ENCODE measurements at places on chromosomes 2 and 18.
A peak's percentile ranks its signal among the peaks of the same experiment; 100 is the strongest.

DNA sequence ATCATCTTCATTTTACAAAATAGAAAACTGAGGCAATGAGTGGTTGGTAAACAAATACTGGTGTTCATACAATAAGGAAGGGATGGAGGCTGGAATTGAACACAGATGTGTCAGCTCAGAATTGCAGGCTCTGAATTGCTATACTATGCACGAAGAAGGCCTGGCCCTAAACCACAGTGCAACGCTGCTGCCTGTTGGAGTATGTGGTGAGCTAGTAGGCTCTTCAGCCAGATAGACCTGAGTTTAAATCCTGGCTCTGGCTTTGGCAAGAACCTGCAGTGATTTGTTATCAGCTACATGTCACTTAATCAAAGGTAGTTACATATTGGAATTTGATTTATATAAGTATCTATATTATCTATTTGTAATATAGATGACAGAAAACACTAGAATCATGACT, 1602.4 kb upstream of the CELF4 start:
- no peak for DNase-seq

GRCh38 chr2:37795938-37796337, 124.5 kb upstream of the CDC42EP3 start:
- DNase-seq: no peak

DNA sequence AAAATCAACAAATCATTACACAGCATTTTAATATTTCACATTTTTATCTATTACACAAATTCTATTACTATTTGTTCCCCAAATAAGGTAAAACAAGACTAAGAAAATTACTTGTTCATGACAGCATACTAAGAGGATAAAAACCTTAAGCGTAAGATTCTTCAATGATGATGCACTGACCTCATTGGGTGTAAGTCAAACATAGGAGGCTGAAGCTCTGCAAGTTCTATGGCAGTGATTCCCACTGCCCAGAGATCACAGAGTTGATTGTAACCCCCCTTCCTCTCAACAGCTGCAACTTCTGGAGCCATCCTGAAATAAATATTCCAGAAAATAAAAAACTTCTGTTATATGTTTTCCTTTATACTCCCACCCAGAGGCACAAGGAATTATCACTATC, 82.2 kb upstream of the CDKL4 start:
- no peak for DNase-seq

DNA sequence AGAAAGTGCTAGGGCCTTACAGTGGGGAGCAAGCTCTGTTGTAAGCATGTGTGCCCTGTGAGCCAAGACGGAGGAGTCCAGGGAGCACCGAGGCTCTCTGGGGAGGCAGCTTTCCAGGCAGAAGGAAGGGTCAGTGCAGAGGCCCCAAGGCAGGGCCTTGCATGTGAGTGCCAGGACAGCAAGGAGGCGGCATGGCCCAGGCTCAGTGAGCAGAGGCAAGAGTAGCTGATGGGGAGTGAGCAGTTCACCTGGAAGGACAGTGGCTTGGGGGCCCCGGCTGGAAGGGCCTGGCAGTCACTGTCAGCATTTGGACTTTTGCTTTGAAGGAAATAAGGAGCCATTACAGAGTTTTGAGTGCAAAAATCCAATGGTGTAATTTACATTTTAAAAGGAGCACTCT, 223.8 kb upstream of the RAB12 start:
- DNase-seq: no peak

DNA sequence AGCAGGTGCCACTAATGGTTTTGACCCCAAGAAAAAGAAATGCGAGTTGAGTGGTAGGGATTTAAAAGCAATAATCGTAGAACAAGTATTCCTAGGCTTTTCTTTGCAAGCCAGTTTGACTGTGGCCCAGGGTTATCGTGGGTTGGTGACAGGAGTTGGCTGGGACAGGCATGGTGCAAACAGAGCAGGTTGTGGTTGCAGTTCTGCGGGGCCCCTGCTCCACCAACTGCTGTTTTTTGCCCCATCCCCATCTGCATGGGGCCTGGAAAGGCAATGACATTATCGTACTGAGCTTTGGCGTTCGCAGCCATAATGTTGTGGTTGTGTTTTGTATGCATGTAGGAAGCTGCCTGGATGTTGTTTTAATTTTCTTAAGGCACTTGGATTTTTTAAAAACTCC, 274.0 kb downstream of the TSN start:
- DNase-seq: no peak

DNA sequence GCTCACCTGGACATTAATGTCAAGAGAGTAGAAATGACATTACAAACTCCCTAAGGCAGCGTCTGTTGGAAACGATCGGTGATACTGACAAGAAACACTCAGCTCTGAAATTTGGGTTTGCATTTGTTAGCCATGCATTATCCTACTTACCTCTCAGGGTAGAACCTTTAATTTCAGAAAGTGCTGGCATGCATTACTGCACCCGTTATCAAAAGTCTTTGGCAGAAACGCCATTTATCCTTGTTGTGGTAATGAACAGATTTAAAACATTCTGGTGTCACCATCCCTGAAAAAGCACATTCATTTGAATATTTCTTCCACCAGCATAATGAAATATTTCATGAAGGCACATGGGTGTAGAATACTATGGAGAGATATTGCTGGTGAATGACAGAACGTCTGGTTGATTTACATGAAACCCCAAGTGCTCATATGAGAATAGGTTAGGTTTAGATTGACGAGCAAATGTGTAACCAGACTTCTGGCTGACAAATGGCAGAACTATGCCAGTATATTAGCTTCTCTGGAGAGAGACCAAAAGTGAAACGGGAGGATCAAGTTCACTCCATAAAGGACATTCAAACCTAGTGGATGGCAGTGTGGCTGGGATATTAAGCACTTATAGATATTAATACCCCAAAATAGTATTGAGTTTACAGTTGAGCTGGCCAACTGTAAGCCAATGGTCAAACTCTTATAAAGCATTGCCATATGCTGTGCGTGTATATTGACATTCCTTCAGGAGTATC, 53.5 kb upstream of the ITGB6 start:
- no peak for DNase-seq

GRCh38 chr18:5582076-5582475, 38.3 kb upstream of the EPB41L3 start:
- no peak for DNase-seq

GRCh38 chr2:28175028-28175427, 217.6 kb upstream of the FOSL2 start:
- DNase-seq: no peak

GRCh38 chr2:20071397-20072383, 20.3 kb upstream of the LAPTM4A start:
- no peak for DNase-seq

DNA sequence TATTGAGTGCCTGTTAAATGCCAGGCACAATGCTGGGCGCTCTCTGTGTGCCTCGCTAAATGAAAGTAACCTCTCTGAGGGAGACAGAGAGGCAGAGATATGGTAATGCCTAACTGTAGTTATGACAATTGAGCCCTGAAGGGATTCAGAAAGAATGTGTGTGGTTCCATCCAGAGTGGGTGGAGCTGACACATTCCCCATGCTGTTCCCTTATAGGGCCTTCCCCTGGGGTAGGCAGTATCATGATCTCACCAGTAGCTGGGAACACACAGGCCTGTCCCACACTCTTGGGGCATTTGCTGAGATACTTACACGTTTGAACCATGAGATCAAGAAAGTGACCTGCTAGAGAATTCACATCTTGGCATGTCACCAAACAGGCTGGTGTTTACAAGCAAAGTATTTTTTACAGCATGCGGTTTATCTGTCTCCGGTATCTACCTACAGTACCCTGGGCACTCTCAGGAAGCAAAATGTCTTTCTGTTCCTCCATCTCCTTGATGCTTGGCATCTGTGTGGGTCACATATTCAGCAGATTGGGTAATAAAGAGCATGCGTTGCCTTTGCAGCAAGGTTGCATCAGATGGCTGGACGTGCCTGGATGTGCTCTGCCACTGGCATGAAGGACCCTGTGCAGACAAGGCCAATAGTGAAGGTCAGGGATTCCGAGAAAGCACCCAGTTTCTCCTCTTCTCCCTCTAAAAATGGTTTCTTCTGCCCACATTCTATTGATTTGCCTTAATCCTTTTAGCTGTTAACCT, 9.4 kb downstream of the CTIF start:
- DNase-seq: no peak

GRCh38 chr2:120192280-120192679, 30.9 kb downstream of the TMEM185B start:
- no peak for DNase-seq

- DNase-seq: no peak
Observed at GRCh38 chr2:45009928-45010701, 863 bp upstream of the SIX2 start.

- DNase-seq: no peak
Observed at GRCh38 chr18:37179384-37179783, 350.5 kb downstream of the KIAA1328 start.

- no peak for DNase-seq
Observed at GRCh38 chr2:195610717-195611116, 46.3 kb upstream of the SLC39A10 start.

DNA sequence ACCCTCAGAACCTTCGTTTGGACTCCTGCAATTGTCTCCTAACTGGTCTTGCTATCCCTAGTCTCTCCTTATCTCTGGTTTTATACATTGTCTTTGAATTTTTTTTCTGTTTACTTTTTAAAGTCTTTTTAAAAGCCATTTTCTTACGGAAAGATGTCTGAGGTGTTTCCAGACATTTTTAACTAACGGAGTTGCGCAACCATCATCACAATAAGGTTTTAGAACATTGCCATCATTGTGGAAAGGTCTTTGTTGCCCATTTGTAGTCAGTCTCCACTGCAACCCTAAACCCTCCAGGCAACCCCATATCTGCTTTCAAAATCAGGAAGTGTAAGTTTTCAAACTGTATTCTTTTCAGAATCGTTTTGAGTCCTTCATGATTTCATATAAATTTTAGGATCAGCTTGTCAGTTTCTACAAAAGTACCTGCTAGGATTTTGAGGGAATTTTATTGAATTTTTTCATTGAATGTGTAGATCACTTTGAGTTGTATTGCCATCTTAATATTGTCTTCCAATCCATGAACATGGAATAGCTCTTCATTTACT, 46.3 kb downstream of the ANKRD12 start:
- DNase-seq: no peak

DNA sequence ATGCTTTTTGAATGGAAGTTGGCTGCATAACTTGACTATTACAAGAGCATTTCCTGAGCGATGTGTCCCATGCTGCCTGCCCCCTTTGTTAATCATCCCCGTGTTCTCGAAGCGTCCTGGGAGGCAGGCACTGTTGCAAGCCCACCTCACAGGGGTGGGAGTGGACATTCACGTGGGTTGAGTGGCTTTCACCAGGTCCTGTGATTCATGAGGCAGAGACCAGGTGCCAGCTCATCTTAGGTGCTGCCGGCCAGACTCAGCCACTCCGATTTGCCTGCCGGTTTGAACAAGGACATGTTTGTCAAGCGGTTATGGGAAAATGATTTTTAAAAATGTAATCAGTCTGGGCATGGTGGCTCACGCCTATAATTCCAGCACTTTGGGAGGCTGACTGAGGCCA, 112.5 kb downstream of the ZNF532 start:
- no peak for DNase-seq

DNA sequence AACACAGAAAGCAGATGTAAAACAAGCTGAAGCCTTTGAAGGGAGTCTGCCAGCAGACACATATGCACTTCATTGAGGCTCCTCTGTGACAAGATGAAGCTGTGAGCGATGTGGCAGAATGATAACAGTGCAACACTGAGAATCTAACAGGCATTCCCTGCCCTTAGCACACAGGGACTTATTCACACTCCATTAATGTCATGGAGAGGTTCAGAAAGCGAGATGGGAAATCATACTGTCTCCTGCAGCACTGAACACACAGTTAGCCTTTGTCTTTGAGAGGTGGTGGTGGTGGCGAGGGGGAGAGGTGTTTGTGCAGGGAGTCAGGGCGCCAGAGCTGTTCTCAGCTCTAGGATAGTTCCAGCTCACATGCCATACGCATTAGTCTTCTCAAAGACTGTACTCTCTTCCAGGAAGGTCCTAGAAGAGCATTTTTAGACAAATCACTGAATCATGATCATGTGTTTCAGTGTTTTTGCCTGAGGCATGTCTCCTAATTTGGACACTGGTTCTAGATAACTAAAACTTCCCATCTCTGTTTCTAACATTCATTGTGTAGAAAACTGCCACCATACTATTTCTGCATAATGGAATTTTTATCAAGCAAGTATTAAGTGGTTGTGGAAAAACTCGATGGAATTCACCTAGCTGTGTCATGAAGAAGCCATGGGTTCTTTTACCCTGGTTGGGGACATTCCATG, 93.5 kb upstream of the ITGB6 start:
- no peak for DNase-seq

DNA sequence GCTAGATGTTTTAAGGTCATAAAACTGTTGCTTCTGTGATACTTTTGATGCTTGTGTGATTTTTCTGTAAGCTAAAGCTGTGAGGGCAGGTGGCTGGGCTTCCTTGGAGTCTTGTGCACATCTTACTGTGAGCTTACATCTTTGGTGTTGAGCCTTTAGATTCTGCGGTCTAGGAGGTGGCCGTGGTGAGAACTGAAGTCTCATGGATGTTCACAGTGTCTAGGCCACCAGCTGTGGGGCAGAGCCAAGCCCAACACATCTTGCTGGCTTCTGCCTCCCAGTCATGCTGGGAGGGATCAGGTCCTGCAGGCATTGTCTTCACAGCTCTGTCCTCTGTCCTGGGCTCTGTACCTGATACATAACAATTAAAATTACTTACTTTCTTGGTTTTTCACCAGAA, 219.7 kb upstream of the HS6ST1 start:
- no peak for DNase-seq

GRCh38 chr2:397521-397920, 109.6 kb upstream of the ALKAL2 start:
- no peak for DNase-seq

GRCh38 chr2:37890893-37891495, 34.1 kb upstream of the RMDN2 start:
- peak; percentile 63 for DNase-seq

DNA sequence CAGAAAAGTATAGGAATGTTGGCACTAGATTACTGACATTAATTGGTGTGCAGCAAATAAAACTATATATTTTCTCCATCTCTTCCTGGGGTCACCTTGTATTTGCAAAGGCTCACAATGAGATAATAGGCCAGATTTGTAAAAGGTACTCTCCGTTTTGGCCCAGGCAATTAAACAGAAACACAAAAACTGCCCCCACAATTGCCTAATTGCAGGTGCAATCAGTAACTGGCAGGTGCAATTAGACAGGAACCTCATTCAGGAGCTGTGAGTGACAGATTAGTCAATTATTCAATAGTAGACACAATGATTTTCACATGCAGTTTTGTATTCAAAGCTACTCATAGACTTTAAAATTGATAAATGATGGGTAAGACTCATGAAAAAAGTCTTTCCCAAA, 451.4 kb upstream of the ID2 start:
- no peak for DNase-seq

DNA sequence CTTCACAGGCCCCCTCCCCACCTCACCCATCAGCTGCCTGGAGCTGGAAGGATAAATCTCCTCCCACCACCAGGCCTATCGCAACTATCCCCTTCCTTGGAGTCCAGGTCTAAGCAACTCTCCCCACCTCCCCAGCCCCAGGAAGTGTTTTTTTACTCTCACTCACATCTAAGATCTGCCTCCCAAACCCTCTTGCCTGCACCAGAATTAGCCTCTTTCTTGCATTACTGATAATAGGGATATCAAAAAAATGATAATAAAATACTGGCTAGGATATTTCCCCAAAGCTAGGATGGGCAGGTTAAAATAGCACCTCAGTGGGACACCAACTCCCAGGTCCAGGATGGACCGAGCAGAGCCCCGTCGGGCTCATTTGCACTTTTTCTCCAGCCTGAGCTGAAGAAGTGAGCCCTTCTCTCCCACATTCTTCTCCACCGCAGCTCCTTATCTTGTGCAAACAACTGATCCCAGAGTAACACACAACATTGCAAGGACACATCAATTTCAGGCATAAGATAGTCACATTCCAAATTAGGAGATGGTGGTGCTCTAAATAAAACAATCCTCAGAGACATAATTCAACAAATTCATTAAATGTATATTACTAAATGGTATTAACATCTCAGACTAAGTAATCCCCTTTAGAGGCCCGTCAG, 17.7 kb upstream of the CIB4 start:
- no peak for DNase-seq

Data from GM20000 (cell line).